ENCODE measurements at places on chromosomes 11 and 22.

- no peak for DNase-seq
Measured at GRCh38 chr11:14029971-14030920, 67.7 kb downstream of the SPON1 start.

DNA sequence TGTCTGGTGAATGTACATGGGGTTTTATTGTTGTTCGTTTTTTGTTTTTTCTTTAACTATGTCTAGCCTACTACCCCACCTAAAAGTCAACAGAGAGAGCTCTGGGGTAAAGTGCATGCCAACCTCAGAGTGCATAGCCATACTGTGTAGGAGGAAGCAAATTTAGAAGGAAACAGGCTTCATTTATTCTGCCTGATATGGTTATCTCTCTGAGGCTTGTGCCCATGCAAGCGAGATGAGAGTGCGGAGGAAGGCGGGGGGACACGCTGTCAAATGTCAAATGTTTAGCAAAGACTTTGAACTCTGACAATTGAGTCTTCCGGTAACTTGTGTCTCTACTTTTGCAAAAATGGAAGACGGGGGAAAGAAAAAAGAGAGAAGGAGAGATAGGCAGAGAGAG, 295.5 kb downstream of the ETS1 start:
- peak; percentile 74 for DNase-seq

DNA sequence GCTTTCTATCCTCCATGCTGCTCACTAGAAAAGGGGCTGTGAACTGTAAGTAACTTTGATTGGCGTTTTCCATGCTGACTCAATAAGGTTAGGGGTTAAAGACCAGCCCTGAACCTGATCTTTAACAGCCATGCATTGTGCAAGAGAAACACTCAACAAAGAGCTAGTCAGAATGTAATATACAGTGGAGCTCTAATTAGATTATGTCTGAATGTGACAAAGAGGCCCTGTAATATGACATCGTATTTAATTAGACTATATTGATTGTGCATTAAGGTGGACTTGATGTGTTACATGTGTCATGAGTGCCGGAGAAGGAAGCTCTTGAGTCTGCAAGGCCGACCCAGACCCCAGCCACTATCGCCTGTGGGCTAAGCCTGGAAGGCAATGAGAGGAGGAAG, 70.5 kb downstream of the PKNOX2 start:
- no peak for DNase-seq

DNA sequence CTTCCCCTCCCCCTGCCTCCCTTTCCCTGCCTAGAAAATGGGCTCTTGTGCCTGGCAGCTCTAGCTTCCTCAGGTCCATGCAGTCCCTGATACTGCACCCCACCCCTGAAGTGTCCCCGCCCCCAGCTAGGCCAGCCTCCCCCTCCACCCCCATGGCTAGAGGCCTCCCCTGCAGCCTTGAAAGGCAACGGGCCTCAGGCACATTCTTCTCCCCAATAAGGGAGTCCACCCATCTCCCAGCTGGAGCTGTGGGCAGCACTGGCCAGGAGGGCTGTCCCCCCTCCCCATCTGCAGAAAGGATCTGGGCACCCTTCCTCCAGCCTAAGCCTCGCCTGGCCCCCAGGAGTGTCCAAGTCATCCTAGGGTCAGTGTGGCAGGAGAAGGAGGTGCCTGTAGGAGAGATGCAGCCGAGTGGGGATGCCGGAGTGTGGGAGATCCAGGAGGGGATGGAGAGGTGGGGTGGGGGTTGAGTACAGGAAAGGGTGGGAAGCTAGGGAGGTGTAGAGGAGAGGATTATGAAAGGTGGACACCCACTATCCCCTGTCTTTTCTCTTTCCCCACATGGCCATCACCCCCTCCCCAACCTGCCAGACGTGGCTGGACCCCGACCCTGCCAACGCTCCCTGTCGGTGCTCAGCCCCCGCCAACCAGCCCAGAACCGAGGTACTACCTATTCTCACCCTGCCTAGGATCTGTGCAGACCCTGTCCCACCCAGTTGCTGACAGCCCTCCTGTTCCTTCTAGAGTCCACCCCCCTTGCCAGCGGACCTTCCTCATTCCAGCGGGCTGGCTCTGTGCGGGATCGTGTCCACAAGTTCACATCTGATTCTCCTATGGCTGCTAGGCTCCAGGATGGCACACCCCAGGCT, 9.3 kb downstream of the SMTN start:
- no peak for DNase-seq

DNA sequence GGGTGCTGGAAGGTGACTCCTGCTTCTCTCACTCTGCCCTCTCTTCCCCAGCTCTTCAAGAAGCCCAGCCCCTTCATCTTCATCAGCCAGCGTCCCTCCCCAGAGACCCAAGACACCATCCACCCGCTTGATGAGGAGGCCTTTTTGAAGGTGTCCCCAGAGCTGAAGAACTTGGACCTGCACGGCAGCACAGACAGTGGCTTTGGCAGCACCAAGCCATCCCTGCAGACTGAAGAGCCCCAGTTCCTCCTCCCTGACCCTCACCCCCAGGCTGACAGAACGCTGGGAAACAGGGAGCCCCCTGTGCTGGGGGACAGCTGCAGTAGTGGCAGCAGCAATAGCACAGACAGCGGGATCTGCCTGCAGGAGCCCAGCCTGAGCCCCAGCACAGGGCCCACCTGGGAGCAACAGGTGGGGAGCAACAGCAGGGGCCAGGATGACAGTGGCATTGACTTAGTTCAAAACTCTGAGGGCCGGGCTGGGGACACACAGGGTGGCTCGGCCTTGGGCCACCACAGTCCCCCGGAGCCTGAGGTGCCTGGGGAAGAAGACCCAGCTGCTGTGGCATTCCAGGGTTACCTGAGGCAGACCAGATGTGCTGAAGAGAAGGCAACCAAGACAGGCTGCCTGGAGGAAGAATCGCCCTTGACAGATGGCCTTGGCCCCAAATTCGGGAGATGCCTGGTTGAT, 12.6 kb downstream of the IL10RA start:
- no peak for DNase-seq

DNA sequence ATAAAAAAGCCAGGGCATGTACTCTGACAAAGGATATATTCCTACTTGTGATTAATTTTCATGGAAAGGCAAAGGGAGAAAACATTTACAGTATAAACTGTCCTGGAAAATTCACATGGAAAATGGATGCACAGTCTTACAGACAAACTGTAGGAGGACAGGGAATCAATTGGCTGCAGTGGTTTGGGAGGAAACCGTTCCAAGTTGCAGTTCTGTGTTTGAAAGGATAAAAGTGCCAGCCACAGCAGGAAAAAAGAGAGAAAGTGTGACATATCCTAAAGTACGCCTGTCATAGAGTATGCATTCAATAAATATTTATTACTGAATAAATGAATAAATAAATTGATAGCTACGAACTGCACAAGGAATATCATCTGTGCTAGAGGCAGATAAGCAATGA, 462.9 kb downstream of the RAB38 start:
- no peak for DNase-seq

GRCh38 chr11:10913075-10913474, 55.2 kb upstream of the ZBED5 start:
- DNase-seq, result no peak

DNA sequence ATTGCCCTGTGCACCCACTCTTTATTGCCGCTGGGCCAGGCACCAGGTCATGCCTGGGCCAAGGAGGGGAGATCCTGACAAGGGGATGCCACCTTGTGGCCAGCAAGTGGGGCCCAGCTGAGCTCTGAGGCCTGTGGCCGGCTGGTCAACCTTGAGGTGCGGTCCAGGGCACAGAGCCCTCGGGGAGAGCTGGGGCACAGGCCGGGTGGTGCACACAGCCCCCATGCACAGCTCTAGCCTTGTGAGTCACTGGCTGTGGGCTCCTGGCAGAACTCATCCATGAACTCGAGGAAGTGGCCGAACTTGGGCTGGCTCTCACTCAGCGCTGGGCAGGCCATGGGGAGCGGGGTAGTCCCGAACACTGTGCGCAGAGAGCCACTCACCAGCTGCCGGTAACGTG, 94.3 kb downstream of the RNF169 start:
- no peak for DNase-seq

GRCh38 chr22:30033137-30033536, 47.1 kb upstream of the HORMAD2 start:
- DNase-seq, result no peak

- no peak for DNase-seq
Measured at GRCh38 chr11:47987781-47988180, 7.4 kb downstream of the PTPRJ start.

- DNase-seq, result no peak
Measured at GRCh38 chr11:112320668-112321067, 60.0 kb upstream of the PLET1 start.

DNA sequence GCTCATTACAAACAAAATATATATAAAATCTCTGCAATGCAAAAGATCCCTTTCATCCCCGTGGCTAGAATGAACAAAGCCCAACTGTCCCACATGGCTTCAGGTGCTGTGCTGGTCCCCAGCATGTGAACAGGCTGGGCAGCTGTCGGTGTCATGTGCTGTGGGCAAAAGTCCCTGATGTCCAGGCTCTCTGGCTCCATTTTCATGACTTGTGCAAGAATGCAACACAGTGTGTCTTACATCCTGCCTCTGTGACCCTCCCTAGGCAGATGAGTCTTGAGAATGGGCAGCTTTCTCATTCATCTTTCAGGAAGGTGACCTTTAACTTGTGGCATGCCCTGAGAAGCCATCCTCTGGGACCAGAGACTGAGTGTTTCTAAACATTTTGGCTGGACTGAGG, 14.5 kb downstream of the GUCD1 start:
- no peak for DNase-seq

DNA sequence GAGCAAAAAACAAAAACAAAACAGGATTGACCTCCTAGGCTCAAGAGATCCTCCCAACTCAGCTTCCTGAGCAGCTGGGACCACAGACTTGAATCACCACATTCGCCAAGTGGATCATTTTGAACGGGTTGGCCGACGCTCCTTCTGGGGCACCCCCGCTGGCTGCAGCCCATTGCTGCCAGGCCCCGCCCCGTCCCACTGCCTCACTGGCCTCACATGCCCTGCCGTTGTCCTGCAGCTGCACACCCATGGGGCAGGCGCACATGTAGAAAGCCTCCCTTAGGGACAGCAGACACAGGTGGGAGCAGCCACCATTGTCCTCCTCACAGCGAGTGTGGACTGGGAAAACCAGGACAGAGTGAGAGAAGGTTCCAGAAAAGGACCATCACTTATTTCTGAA, 154.5 kb downstream of the CRYBB2 start:
- no peak for DNase-seq

DNA sequence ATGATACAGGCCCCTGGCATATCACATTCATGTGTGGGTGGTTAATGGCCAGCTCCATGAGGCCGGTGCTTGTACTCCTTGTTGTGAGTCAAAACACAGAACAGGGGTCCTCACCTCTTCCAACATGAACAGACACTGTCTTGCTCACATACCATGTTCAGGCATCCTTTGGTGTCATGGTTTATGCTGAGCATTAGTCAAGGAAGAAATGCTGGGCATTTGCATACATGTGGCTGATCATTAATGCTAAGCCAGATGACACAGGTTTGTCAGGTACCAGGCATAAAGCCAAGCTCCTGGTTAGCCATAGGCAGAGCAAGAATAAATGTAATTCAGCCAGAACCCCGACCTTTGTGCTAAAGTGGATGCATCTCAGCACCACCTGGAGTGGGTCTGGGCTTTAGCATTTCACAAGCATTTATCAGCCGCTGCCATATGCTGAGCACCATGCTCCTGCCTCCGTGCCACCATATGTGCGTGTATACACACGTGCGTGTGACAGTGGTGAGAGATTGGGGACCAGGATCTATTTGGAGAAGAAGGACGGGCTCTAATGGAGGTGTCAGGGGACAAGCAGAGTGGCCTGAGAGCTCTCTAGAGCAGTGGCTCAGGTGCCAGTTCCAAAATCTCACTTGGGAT, 55.0 kb downstream of the MICAL2 start:
- DNase-seq, result no peak

- no peak for DNase-seq
Measured at GRCh38 chr11:75033916-75034315, 45.2 kb downstream of the NEU3 start.

- no peak for DNase-seq
Measured at GRCh38 chr22:42565956-42566355, 12.2 kb downstream of the SERHL2 start.

DNA sequence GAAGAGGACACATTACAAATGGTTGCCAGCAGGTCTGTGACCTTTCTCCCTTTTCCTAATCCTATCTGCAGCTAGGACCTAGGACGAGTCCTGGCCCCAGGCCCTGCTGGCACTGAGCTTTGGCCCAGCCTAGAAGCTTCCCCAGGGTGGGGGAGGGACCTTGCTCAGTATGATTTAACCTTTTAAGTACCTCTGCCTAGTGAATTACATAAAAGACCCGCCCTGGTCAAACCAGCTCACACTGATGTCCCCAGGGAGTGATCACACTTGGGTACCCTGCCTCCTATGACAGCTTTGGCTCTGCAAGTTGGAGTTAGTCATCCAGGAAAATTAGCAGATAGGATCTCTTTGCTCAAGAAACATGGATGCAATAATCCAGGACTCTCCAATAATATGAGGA, 21.9 kb downstream of the ASCC2 start:
- DNase-seq, result no peak

- DNase-seq, result no peak
Measured at GRCh38 chr22:31896472-31896871, 47.9 kb upstream of the YWHAH start.

DNA sequence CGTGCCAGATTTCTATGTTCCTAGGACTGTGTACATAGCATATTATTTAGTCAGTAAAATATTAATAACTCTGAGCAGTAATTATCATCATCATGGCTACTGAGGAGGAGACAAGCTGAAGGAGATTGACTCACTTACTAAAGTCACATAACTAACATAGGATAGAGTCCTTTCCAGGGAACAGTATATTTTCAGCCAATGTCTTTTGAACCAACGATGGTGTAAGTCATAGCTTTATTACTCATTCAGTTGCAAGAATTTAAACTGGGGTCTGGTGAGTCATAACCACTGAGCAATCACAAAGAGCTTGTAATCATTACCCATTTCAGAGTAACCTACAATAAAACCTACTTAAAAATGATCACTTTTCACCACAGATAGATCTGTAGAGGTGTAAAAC, 1564.8 kb upstream of the TENM4 start:
- no peak for DNase-seq

GRCh38 chr22:49934160-49934890, 15.9 kb downstream of the CRELD2 start:
- peak; percentile 51 for DNase-seq

GRCh38 chr11:1502954-1503707, 16.6 kb upstream of the MOB2 start:
- DNase-seq, result no peak

- no peak for DNase-seq
Measured at GRCh38 chr22:24942301-24942700, 4.2 kb downstream of the LHFPL7 start.

DNA sequence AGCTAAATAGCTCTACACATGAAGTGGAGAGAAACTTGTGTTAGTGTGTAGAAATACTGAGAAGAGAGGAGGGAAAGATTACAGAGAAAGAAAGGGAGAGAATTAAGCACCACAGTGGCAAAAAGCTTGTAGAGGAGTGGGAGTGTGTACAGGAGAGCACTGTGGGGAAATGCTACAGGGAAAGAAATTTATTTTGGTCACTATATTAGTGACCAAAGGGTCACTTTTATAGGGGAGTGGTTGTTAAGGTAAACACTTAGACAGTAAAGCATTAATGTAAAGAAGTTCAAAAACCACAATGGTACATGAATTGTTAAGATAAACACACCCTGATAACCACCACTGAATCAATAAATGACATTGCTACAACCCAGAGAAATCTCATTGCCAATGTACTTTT, 307.2 kb upstream of the CTSC start:
- no peak for DNase-seq

- DNase-seq, result no peak
Measured at GRCh38 chr11:75893251-75893650, 78.2 kb downstream of the UVRAG start.

Data from stimulated activated CD4-positive, alpha-beta T cell treated with anti-CD3 and anti-CD28 coated beads, Interleukin-15, amount 100 ng/mL, for 24 hours (primary cell).